ENCODE measurements at places on chromosomes 12 and 14.

DNA sequence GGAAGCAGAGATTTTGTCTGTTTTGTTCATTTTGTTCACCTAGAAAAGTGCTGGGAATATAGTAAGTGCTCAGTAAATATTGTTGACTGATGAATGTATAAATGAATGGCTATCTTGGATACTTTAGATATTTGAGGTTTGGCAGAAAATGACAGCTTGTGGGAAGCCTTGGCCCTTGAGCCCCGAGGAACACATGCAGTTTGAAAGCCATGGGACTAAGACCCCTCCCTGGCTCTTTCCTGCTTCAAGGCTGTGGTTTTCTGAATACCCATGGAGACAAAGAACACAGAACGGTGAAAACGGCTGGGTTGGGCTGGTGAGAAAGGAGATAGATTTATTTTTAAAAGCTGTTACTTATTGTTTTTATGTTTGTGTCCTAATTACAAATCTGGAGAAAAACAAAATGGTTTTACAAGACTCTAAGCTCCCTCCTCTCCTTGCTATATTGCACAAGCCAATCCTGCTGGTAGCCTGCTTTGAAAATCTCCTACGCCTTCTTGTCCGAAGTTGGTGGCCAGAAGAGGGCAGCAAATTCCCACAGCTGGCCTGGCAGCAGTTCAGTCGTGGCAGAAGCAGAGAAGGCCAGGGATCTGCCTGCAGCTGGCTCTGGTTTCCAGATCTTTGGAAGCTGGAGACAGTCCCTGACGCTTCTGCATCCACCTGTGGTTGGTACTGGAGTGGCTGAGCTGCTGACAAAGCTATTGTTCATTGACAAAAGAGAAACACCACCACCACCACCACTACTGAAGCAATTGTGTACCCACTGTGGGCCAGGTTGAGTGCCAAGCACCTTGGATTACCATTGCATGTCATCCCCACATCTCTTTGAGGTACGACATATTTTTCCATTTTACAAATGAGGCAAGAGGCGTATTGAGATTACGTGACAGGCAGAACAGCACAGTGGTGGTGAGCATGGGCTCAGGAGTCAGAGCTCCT is 5.2 kb upstream of the KRT85 start:
- peak; percentile 82 for DNase-seq

- DNase-seq, result no peak
Observed at GRCh38 chr14:85852906-85853305, 323.0 kb downstream of the FLRT2 start.

- DNase-seq, result no peak
Observed at GRCh38 chr14:89849931-89850330, 104.6 kb downstream of the EFCAB11 start.

DNA sequence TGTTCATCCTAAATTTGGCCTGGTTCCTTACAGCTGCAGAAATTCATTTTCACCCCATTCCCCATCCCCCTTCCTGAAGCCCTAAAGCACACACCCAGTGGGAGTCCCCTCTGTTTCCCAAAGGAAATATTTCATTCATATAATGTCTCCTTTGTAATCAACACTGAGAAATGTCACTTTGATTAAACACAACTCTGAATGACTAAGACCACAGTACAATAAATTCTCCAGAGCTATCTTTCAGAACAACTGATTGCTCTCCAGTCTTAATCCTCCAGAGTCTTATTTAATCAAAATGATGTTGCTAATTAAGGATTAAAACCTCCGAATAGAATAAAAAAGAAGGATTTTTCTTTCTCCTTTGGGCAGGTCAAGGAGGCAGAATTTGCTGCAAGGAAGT is 6.4 kb downstream of the SLC15A5 start:
- DNase-seq, result no peak

DNA sequence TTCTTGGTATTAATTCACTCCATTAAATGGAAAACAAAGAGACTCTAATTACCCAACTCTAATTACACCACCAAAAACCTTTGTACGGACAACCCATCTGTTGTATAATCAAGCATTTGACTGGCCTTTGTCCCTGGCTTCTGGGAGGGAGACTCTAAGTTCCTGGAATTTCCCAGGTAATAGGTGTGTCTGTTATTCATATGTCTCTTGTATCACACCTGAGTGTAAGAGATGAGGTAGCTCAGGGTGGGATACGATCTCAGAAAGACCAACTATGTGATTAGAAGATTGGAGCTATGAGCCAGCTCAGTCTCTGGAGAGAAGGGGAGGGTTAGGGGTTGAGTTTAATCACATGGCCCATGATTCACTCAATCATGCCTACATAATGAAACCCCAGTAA is 94.7 kb upstream of the PLXNC1 start:
- DNase-seq, result no peak

GRCh38 chr12:48852734-48853688 is 1.0 kb upstream of the DDX23 start:
- DNase-seq, result peak; percentile 87

DNA sequence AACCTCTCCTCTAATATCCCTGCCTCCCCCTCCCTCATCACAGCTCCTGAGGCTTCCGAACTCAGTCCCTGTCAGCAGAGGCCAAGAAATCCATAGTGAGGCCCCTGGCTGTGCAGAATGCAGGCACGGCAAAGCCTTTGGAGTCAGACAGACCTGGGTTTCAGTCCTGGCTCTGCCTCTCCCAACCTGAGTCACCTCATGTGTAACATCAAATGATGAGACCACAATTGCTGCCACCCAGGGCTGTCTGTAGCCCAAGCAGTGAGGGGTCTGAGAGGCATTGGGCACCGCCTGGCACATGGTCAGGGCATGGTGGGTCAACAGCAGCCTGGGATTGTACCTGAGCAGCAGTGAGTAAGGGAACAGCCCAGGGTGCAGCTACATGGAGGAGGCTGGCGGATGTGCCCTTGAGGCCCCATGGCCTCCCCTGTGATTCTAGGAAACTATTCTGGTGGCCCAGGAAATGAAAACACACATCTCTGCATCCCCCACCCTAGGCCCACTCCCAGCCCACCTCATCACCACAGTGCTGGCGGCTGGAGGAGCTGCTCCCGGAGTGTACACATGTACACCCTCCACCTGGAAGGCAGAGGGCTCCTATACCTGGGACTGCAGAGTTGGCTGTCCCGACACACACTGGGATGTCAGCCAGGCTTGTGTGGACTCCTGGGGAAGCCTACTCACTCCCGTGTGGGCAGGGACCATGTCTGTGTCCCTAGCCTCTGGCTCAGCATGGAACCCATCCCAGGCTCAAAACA is 7.7 kb downstream of the ANKRD33 start:
- DNase-seq, result no peak

GRCh38 chr14:98711453-98711852 is 560.5 kb downstream of the BCL11B start:
- DNase-seq, result no peak

DNA sequence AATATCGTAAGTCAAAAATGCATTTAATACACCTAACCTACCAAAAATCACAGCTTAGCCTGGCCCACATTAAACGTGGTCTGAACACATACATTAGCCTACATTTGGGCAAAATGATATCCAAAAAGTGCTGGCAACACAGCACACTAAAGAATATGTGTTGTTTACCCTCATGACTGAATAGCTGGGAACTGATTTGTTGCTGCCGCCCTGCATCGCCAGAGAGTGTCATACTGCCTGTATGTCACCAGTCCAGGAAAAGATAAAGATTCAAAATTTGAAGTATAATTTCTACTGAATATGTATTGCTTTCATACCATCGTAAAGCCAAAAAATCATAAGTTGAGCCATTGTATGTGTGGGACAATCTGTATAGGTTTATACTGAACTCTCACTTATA is 157.8 kb downstream of the NUBPL start:
- DNase-seq, result no peak

DNA sequence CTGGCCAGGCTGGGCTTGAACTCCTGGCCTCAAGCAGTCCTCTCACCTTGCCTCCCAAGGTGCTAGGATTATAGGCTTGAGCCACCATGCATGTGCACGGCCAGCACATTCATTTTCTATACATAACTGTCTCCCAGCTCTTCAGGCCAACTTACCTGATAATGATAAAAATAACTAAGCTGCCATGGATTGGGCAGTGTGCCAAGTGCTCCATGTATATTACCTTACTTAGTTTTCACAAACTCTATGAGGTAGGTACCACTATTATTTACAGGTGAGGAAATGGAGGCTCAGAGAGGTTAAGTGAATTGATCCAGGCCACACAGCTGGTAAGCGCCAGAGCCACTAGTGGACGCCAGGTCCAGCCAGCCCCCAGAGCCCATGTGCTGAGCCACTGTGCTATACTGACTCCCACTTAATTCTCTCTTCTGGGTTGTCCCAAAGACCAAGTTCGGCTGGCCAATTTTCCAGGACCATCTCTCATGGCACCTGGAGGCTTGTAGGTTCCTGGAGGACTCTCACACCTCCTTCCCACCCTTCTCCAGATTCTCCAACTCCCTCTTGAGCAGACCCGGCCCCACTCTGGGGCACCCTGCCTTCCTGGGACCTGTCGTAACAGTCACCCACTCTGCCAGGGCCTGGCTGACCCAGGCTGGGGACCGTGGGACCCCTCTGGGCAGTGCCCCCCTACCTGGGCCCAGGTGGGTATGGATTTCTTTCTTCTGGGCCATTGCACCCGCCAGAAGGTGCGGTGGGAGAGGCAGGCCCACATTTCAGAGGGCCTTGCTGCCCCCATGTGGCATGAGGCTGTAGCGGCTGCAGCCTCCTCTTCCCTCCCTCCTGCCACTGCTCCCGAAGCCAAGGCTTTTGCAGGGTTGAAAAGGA is 30.2 kb upstream of the CIPC start:
- DNase-seq, result peak; percentile 74

DNA sequence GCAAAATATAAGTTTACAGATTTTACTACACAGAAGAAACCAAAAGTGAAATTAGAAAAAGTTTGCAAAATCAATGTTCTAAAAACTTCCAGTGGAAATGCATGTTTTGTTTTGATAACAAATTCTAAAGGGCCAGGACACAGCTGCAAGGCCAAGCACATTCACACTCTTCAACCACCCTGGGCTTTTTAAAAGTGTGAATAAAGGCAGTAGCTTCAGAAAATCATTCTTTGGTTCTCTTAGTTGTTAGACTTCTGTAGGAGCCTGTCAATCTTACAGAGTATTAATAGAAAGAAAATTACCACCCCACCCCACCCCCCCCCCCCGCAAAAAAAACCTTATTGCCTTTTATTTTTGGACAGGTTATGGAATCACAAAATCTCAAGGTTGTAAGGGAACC is 105.2 kb upstream of the EGLN3 start:
- no peak for DNase-seq

DNA sequence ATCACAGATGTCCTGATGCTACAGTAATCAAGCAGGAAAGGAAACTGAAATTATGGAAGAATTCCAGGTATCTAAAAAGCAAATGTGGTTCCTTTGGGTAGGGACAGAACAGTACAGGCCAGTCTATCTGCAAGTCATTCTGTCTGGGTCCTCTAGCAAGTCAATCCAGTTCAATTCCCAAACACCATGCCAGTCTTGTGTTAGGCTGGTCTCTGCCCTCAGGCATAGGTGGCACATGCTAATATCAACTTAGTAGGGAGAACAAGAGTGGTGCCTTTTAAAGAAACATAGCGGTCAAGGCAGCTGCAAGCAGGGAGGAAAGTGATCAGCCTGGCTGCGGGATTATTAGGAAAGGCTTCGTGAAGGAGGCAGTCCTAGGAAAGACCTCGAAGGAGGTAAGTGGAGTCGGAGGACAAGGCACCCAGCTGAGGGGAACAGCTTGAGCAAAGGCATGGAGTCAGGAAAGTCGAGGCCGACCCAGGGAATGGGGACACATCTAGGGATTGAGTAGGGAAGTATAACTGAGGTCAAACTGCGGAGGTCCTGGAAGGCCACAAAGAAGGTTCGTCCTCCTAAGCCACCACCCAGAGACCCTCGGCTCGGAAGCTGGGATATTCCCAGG is 3.8 kb upstream of the PLEKHG6 start:
- DNase-seq, result no peak

DNA sequence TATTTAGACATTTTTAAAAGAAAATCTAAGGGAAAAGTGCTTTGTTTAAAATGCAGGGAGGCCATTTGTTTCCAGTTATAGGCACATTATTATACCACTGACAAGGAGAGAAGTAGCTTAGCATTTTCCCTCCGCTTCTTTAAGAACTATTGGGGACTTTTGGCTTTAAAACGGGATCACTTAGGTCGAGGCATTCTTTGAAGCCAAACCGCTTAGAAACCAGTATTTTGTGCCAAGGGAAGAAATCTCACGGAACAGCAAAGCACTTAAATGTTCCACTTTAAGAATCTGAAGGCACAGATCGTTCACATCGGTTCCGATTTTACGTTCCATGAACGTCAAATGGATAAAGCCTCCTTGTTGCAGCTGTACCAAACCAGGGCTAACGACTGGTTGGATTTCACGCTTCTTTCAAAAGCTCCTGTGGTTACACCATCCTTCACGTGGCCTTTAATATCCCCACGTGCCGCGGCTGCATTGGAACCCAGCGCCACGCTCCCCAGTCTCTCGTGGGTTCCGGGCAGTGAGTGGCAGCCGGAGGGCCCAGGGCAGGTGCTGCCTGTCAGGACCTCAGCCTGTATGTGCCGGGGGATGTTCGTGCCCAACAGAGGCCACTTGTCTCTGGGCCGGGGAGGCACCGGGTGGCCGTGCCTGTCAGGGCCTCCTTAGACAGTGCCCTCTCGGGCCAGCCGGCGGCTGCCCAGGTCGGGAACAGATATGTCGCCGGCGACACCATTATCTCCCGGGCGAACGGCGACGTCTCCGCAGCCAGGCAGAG is 195.4 kb downstream of the KIF26A start:
- no peak for DNase-seq

- no peak for DNase-seq
Observed at GRCh38 chr12:96242597-96242996, 48.4 kb downstream of the ELK3 start.

GRCh38 chr12:913919-914698 is 35.4 kb downstream of the RAD52 start:
- DNase-seq, result peak; percentile 92

DNA sequence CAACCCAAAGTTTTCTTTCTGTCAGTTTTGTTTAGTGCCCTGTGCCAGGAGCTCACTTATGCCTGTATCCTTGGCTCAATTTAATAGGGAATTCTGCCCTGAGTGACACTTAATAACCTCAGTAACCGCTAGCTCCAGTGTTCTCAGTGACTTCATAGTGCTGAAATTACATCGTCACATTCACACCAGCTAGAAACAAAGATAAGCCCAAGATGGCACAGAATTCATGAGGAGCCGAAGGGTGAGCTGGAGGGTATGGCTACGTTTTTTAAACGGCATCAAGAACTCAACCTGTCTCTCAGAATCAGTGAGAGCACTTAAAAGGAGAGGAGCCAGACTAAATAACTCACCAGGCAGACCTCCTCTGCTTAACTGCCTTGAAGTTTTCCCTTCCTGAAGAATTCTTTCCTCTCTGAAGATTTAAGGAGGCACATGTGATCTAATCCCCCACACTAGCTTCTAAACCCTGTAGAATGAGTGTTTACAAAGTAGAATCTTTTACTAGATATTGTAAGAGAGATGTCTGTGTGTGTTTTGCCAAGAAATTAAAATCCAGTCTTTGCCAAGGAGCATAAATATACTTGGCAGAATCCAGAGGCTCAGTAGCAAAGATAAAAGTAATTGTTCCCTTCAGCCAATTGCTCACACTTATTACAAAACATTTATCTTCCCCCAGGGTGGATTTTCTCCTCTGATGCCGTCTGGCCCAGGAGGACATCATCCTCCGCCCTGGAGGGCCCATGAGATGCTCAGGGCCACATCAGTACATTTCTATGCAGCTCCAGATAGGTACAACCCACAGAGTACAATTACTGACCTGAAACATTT is 37.3 kb downstream of the PTGER2 start:
- DNase-seq, result peak; percentile 50

All from Caki2 (cell line).